SHP77 (cell line): ENCODE measurements at places on chromosomes 2 and 18.

DNA sequence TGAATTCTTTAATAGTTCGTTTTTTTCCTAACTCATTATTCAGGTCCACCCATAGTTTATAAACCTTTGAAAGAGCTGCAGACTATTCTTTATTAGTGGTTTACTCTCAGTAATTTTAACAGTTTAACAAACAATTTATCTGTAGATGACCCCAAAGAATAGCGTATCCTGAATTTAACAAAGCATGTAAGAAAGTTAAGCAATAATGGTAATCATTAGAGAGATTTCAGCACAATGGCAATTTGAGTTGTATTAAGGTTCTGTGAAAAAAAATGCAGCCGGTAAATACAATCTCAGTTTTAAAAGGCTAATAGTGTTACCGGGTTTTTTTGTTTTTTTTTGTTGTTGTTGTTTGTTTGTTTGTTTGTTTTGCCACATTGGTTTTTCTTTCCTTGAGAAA lies 40.3 kb downstream of the RBM45 start:
- no peak for DNase-seq

DNA sequence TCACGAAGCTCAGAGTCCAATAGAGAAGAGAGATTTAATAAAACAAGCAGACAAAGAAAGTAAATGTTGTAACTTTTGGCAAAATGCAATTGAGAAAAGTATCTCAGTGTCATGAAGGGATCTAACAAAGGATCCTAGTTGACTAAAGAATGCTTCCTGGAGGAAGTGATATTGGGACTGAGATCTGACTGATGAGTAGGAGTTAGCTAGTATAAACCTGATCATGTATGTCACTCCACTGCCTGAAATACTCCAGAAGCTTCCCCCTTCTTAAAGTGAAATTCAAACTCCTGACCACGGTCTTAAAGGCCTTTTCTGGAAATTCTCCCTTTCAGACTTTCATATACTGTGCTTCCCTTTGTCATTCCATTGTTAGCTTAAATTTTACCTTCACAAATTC lies 1102.4 kb upstream of the ZEB2 start:
- DNase-seq, result no peak

GRCh38 chr2:177422271-177422670 lies 29.7 kb downstream of the AGPS start:
- DNase-seq, result no peak

DNA sequence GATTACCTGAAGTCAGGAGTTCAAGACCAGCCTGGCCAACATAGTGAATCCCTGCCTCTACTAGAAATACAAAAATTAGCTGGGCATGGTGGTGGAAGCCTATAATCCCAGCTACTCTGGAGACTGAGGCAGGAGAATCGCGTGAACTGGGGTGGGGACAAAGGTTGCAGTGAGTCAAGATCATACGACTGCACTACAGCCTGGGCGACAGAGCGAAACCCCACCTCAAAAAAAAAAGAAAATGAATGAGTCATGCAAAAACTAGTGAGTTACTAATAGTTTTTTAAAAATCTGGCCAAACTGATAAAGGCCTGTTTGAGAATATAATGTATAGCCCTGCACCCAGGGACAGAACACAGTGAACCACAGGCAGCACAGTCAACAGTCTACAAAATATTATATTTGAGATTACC lies 17.5 kb downstream of the AFG3L2 start:
- DNase-seq, result no peak

DNA sequence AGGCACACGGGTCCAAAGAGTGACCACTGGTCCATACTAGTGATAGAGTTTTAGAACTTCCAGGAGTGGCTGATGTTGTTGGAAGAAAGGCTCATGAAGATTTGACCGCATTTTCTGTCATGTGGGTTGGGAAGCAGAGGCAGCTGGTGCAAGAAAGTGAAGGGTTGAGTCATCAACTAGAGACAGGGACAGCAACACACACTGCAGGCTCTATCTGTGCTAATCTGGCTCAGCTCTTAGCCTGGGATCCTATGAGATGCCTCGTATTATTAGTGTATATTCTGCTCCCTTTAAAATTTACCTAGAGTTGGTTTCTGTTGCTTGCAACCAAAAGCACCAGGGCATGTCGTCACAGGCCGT lies 2.5 kb upstream of the SH3RF3 start:
- DNase-seq, result peak; percentile 28

- DNase-seq, result no peak
These were observed 2.2 kb upstream of the MTCL1 start for GRCh38 chr18:8703092-8703709.

DNA sequence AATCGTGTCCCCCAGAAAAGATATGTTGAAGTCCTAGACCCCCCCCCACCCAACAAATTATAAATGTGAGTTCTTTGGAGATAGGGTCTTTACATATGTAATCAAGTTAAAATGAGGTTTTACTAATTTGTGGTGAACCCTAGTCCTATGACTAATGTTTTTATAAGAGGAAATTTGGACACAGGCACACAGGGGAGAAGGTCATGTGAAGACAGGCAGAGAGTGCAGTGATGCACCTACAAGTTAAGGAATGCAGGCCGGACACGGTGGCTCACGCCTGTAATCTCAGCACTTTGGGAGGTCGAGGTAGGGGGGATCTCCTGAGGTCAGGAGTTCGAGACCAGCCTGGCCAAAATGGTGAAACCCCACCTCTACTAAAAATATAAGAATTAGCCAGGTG lies 5.8 kb upstream of the PMAIP1 start:
- DNase-seq, result no peak

GRCh38 chr2:184119989-184120800 lies 478.1 kb upstream of the ZNF804A start:
- DNase-seq, result no peak

DNA sequence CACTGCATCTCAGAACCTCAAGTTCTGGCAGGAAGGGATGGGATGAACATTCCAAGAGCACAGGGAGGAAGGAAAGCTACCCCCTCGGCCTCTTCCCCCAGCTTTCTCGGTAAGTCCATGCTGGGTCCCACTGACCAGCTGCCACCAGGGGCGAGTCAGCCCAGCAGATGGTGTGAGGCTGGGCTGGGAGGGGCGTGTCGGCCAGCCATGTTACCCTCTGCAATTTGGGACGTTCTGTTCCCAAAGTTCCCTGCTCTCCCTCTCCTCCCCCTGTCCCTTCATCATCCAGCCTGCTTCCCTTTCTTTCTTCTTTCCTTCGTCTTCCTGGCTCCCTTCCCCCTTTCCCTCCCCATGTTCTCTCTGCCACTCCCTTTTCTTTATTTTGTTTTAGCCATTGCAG lies 74.3 kb upstream of the TNP1 start:
- no peak for DNase-seq

GRCh38 chr2:74001781-74002504 lies 17.2 kb downstream of the TET3 start:
- DNase-seq, result no peak

- no peak for DNase-seq
These were observed 6.6 kb upstream of the C2orf72 start for GRCh38 chr2:231030725-231031124.

- no peak for DNase-seq
These were observed 227.1 kb downstream of the ARHGAP15 start for GRCh38 chr2:143356336-143356735.

GRCh38 chr2:237511433-237511832 lies 24.4 kb downstream of the MLPH start:
- no peak for DNase-seq

DNA sequence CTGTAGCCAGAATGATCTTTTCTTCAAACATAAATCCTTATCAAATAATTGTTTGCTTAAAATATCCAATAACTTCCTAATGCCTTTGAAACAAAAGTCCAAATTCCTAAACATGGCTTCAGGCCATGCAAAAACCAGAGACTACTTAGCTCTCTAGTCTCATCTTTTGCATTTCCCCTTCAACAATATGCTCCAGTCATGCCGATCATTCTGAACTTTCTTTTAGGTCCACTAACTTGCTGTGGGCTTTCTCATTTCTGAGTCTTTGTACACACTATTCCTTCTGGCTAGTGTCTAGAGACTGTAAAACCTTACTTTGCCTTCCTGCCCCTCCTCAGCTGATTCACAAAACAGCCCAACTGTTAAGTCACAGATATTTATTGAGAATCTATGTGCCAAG lies 51.5 kb downstream of the VIL1 start:
- no peak for DNase-seq

DNA sequence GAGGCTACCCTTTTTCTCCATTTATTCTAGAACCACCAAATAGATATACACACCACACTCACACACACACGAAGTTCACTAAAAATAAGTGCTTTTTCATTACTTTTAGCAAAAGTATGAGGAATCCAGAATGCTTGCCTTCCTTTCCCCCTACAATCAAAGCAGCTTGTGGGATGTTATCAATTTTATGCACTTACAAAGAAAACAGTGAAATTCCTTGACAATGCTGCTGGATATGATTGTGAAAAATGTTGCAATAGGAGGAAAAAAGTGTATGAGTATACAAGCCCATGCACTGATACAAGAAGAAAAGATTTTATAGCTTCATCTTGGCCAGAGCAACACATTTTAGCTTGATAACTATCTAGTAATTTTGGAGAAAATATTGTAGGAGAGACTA lies 269.2 kb downstream of the XIRP2 start:
- DNase-seq, result no peak

- DNase-seq, result no peak
These were observed 3.3 kb downstream of the PMAIP1 start for GRCh38 chr18:59902993-59903610.

GRCh38 chr2:43159797-43160196 lies 66.6 kb downstream of the ZFP36L2 start:
- DNase-seq, result no peak

DNA sequence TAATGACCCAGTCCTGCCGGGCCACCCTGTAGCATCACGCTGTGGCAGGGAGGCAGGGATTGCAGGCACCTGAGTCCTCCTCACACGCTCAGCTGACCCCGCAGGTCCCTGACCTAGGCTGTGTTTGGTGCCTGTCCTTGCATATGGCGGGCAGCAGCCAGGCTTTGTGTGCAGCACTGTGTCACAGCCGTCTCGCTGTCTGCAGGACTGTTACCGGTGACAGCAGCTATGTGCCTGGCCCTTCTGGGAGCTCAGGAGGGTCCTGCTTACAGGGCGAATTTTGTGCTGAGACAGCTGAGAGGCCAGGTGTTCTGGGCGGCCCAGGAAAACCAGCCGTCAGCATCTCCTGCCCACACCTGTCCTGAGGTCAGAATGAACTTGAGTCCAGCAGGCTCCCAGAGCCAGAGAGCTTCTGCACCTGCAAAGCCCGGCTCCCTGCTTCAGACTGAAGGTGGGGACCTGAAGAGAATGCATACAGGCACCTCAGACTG lies 10.4 kb upstream of the ARID5A start:
- DNase-seq, result no peak

GRCh38 chr2:166792808-166793207 lies 95.5 kb upstream of the XIRP2 start:
- no peak for DNase-seq

GRCh38 chr2:203584784-203585183 lies 49.7 kb upstream of the RAPH1 start:
- DNase-seq, result peak; percentile 4

DNA sequence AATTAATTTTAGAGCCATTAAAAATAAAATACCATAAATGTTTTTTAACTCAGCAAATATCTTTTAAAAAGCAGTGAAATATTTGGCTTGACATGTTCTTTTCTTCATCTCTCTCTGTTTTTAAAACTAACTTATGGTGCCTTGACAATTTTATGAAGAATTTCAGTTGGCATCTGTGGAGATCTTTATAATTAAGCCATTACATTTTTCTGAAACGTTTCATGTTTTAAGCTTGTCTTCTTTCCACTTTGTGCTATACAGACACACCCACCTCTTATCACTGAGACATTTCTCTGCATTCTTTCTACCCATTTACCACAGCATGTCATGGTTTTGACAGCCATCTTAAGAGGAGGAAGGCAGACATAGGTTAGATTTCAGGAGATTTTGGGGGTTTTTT lies 915.1 kb upstream of the FSHR start:
- no peak for DNase-seq

DNA sequence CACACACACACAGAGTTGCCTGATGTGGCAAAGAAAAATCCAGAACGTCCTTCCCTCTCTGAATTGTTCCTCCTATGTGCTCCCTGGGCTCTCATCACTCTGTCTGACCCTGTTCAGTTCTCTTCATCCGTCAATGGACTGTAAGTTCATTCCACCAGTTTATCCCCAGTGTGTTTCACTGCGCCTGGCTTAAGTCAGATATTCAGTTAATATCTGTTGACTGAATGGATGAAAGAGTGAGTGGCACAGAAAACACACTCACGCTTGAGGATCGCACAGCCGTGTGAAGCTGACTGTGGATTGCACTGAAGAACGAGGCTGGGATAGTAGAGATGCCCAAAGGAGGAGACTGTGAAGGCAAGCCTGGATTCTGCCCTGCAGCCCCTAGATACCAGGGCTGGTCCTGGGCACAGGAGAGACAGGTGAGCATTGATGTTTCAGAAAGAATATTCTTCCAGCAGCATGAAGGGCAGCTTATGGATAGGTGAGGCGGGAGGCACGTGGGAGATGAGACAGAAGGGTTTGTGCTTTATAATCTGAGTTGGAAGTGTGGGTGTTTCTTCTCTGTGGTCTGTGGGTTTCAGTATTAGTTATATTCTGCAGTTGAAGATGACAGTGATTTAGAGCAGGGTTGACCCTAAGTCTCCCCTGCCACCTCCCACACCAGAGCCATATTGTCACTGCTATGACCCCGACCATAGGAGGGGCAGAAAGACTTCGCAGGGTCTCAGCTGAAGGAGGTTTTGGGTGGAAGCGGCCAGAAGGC lies 129.9 kb downstream of the SOCS6 start:
- DNase-seq, result no peak

GRCh38 chr2:216664593-216665034 lies 30.7 kb downstream of the IGFBP5 start:
- DNase-seq, result no peak

- no peak for DNase-seq
These were observed 140.9 kb upstream of the TANK start for GRCh38 chr2:161019311-161019710.

GRCh38 chr2:102483086-102483485 lies 10.1 kb downstream of the SLC9A4 start:
- no peak for DNase-seq

- DNase-seq, result no peak
These were observed 369.7 kb downstream of the CTNNA2 start for GRCh38 chr2:79882548-79882947.

- no peak for DNase-seq
These were observed 243.0 kb downstream of the DYSF start for GRCh38 chr2:71696381-71696780.

- no peak for DNase-seq
These were observed 94.8 kb upstream of the THOC1 start for GRCh38 chr18:362311-363290.

- DNase-seq, result no peak
These were observed 19.6 kb downstream of the ZNF2 start for GRCh38 chr2:95185197-95185596.

DNA sequence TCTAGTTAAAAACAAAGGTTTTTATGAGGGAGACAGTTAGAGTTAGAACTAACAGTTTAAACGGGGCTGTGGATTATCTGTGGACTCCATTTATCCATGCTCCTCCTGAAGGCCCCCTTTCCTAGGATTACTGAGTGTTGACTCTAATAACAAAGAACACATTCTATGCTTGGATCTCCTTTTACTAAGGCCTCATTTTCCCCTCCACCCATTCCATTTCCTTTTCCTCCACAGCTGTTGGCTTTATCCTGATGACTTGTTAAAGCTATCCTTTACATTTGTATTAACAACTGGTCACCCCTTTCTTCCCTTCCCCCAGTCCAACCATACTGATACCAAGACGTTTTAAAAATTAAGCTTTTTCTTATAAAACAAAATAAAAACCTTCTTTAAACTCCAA lies 220.6 kb downstream of the SRBD1 start:
- no peak for DNase-seq
